ENCODE measurements at places on chromosomes 3 and 15.

- DNase-seq: no peak
Observed at GRCh38 chr3:85725809-85726208, 767.0 kb downstream of the CADM2 start.

DNA sequence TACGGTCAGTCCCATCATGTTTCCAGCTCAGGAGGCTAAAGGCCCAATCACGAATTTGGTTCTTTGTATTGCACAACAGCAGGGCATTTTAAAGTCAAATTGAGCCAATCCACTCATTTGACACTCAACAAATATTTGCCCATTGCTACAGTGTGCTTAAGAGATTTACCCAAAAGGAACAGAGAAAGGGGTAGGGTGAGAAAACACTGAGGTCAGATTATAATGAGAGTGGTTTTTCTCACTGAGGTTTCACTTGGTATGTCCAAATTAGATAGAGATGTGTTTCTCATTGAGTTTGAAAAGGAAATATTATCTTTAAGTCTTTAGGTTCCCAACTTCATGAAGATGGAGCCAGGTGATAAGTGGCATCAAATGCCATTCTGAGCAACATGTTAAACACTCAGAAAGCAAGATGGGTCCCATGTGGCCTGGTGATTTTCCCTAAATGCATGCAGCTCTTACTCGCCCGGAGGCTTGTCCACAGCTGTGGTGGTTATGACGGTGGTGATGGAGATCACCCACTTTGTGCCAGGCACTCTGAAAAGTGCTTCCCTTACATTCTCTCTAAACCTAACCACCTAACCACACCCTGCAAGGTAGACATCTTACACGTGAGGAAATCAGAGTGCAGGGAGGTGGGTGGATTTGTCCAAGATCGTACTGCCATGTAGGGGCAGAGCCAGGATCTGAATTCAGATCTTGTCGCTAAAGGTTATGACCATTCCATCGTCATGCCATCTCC is 31.2 kb upstream of the USP3 start:
- no peak for DNase-seq

DNA sequence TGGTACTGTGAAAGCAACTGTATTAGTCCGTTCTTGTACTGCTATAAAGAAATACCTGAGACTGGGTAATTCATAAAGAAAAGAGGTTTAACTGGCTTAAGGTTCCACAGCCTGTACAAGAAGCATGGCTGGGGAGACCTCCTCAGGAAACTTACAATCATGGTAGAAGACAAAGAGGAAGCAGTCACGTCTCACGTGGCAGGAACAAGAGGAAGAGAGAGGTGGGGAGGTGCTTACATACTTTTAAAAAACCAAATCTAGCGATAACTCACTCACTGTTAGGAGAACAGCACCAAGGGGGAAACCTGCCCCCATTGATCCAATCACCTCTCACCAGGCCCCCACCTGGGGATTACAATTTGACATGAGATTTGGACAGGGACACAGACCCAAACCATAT is 48.9 kb downstream of the IQGAP1 start:
- no peak for DNase-seq

- no peak for DNase-seq
Observed at GRCh38 chr15:96406291-96406690, 75.8 kb downstream of the NR2F2 start.

DNA sequence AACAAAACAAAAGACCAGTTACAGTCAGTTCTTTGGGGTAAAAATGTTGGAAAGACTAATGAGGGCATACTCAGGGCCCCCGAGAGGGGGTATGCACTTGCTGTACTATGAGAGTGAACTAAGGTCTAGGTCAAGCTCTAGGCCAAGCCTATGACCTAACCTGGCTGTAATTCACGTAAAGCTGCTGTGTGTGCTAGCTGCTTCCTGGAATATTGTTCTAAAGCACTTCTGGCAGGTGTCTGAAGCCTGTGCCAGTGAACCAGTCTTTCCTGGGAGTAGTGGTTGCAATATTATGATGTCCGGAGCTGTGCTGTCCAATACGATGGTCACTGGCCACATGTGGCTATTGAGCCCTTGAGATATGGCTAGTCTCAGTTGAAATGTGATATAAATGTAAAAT is 13.1 kb upstream of the CX3CR1 start:
- no peak for DNase-seq

DNA sequence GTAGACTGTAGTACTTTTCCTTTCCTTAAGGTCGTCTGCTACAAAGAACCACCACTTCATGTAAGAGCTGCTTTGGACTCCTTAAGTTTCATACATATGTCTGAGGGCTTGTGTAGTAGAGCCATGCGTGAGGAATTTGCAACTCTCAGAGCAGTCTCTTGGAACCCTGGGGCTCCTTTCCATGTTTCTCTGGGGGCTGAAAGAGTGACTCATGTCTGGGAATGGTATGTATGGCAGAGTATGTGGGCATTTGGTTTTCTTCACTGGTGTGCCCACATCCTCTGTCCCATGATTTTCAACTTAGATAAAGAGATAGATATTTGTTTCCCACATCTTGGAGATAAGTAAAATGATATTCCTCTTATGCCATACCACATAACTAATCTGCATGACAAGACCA is 20.6 kb upstream of the RBM5 start:
- DNase-seq: no peak

DNA sequence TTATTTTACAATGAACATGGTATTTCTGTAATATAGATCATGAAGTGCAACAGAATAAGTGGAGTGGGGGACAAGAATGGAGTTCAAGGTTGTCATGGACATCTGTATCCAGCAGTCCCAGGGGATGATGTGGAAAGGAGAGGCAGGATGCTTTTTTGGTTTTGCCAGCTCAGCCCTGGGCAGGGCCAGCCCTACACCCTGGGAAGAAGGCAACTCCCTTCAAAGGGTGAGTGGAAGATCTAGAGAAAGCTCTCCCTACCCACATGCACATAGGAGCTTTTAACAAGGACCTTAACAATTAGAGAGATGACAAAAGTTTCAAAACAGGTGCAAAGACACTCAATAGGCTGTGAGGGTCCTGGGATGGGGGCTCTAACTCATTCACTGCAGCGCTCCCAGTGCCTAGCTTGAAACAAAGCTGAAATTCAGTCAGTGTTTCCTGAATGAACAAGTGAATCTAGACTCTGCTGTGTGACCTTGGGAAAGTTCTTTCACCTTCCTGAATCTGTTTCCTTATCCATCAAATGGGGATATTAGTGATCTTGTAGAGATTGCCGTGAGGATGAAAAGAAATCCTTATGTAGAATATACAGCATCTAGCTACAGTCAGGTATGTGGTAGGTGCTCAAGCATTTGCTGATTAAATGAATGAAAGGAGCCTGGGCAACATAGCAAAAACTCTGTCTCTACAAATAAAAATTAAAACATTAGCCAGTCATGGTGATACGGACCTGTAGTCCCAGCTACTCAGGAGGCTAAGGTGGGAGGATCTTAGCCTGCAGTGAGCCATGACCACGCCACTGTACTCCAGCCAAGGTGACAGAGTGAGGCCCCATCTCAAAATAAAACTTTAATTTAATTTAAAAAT is 14.3 kb downstream of the BHLHE40 start:
- DNase-seq: no peak

DNA sequence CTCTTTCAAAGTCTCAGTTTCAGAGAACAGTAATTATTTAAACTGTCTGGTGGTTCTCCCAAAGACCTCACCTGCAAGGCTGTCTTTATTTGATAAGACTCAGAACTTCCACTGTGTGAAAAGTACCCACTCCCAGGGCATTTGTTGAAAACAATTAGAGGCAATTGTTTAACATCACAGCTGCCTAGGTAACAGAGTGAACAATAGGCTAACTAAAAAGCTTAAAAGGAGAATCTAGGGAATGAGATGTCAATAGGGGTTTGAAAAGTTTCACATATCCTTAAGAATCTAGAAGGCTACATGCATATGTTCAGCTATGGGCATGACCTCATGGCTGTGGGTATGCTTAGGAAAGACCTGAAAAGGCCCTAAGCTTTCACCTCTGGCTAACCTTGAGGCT is 2.9 kb upstream of the STRIT1 start:
- DNase-seq: no peak

DNA sequence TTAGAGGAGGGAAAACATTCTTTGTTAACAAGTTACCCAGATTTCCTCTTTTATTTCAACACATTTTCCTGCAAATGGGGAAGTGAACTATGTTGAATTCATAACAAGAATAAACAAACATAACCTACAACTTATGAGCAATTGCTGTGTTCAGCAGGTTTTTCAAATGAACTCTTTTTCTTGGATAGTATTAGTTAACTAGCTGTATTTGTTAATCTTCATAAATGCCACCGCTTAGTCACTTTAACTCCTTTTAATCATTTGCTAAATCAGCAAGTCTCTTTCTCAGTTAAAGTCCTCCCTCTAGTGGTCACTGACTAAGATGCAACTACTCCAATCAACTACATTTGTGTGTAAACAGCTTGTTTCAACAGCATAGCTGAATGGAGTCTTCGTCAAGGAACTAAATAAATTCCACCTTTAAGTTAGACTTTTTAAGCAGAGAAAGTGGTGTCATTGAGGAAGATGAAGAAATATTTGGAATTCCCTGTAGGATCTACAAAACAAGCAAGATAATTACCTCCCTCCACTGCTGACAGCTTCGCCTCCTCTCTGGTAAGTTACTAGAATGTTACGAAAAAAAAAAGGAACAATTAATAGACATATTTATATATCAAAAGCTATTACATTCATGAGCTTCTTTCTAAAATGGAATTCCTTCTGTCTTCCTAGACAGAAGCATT is 1122.0 kb downstream of the ROBO1 start:
- DNase-seq: no peak

DNA sequence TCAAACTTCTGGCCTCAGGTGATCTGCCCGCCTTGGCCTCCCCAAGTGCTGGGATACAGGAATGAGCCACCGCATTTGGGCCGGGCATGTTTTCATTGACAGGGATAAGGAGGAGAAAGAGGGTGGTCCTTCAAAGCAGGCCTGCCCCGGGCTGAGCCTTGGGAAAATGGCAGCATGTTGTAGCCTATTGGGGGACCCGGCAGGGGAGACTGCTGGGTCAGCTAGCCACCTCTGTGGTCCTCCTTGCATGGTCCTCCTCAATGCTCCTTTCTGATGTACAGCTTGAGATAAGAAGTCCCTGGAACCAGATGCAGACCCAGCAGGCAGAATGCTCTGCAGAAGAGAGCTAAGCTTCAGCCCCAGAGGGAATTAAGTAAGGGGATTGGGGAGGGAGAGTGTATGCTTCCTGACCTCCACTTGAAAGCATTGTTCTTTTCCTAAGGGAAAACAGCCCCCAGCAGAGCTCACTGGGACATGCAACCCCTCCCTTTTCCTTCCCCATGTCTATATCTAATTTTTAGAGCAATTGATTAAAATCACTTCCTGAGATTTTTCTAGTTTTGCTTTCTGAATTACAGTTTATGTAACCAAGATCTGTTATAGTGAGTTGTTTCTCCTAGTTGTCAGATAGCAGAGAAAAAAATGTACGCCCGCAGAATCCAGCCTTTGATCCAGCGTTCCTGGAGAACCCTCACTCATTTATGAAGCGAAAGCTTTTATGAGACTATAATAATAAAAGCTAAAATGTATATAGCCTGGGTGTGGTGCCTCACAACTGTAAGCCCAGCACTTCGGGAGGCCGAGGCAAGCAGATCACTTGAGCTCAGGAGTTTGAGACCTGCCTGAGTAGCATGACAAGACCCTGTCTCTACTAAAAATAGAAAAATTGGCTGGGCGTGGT is 48.7 kb upstream of the VILL start:
- no peak for DNase-seq

DNA sequence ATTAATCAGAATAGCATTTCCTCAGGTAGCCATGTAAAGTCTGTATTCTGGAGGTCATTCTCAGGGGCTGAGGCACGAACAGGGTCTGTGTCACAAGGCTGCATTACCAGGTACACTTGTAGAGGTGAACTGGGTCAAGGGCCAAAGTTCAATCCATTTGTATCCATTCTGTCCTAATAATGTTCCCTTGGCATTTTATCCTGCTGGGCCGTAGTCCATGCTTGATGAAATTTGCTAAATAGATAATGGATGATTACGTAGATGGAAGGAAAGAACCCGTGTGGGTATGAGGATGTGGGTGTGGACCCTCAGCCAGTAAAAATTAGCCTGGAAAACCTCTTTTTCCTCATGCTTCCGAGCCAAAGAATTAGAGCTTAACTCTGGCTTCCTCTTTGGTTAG is 785.9 kb downstream of the GRM7 start:
- DNase-seq: no peak

GRCh38 chr3:71356265-71356664 is 227.3 kb downstream of the FOXP1 start:
- no peak for DNase-seq

DNA sequence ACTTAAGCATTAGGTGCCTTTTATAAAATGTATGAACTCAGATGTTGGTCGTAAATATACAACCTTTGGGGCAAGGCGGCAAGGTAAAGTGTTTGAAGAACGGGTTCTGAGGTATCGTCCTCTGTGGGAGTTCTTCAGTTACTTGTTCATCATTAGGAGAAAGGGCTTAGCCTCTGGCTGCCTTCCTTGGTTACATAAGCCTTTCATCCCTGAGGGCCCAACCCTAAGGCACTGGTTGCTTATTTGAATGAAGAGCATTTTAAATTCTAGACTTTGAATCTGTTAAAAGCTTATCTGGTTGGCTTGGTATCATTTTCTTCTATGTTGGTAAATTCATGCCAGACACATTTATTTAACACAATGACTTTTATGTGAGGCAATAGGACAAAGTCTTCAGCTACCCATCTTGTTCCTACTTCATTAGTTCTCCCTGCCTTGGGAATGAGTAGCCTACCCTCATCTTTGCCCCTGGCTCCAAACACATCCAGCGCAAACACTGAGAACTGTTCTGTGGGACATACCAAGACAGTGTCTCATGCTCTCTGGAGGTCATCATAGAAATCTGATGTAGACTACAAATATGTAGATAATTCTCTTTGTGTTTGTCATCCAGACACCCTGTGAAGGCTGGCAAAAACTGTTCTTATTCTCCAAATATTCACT is 12.4 kb upstream of the CCDC80 start:
- no peak for DNase-seq

GRCh38 chr15:98881526-98882520 is 125.8 kb downstream of the PGPEP1L start:
- no peak for DNase-seq

DNA sequence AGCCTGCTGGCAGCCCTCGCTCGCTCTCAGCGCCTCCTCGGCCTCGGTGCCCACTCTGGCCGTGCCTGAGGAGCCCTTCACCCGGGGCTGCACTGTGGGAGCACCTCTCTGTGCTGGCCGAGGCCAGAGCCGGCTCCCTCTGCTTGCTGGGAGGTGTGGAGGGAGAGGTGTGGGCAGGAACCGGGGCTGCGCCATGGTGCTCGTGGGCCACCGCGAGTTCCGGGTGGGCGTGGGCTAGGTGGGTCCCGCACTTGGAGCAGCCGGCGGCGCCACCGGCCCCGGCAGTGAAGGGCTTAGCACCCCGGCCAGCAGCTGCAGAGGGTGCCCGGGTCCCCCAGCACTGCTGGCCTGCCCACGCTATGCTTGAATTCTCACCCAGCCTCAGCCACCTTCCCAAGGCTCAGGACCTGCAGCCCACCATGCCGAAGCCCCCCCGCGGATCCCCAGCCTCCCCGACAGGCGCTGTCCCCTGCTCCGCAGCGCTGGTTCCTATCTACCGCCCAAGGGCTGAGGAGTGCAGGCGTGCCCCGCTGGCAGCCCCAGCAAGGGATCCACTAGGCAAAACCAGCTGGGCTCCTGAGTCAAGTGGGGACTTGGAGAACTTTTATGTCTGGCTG is 863.3 kb downstream of the IGSF11 start:
- DNase-seq: no peak

GRCh38 chr15:77622209-77622933 is 10.3 kb downstream of the LINGO1 start:
- no peak for DNase-seq
